ENCODE measurements at places on chromosomes 12 and 14.

DNA sequence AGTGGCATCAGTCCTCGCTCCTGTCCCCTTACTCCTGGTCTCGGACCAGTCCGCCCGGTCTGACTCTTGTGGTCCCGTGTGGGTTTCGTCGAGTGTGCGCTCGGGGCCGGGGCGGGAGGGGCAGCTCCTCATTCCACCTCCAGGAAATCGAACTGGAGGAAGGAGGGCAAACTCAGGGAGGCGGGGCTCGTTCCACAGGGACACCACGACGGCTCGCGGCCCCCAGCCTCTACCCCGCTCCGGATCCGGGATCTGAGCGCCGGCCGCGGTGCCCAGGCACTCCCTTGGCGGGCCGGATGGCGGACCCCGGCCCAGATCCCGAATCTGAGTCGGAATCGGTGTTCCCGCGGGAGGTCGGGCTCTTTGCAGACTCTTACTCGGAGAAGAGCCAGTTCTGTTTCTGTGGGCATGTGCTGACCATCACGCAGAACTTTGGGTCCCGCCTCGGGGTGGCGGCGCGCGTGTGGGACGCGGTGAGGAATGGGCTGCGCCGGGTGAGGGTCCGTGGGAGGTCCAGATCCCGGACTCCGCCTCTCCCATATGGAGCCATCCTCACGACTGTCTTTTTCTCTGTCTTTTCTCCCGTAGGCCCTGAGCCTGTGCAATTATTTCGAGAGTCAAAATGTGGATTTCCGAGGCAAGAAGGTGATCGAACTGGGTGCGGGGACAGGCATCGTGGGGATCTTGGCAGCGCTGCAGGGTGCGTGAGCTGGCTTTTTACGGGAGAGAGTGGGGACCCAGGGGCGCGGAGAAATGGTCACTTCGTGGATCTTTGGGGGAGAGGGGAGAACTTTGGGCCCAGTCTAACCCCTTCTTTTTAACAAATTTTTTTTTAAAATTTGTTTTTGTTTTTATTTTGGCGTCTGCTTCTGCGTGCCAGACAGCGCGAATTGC, at the start of gene EEF1AKMT3:
TSS of gene EEF1AKMT3 (plus strand) at position 186 of the 894 bp plus-strand sequence. CDS start at position 297, 111 bp downstream.
- H3K27ac ChIP-seq = peak within 1 kb of the TSS; percentile 83
- peaks cover 74% of the 10 kb centered on the region for H3K36me3 ChIP-seq
- no peak for DNase-seq

DNA sequence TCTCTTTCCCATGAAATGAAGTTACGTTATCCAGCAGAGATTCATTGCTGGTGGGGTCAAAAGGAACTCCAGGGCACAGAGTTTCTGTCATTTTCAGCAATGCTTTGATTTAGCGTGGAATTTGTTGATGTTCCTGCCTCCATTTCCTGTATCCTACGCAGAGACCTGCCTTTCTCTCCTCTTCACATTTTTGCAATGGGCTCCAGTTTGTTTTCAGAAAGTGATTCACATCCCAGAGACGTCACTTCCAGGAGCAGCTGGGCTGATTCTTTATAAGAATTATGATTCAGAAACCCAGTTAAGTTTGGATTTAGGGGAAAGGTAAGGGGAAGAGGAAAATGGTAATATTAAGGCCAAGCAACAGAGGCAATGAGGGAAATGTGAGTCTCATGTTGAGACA, 11.6 kb downstream of the RNASE10 start:
- H3K36me3 ChIP-seq = no peaks in the 10 kb centered on the region
- no peak overlapping the region for H3K27ac ChIP-seq
- no peaks in the 10 kb centered on the region for H3K4me1 ChIP-seq
- no peak overlapping the region for H3K4me3 ChIP-seq
- DNase-seq = no peak

DNA sequence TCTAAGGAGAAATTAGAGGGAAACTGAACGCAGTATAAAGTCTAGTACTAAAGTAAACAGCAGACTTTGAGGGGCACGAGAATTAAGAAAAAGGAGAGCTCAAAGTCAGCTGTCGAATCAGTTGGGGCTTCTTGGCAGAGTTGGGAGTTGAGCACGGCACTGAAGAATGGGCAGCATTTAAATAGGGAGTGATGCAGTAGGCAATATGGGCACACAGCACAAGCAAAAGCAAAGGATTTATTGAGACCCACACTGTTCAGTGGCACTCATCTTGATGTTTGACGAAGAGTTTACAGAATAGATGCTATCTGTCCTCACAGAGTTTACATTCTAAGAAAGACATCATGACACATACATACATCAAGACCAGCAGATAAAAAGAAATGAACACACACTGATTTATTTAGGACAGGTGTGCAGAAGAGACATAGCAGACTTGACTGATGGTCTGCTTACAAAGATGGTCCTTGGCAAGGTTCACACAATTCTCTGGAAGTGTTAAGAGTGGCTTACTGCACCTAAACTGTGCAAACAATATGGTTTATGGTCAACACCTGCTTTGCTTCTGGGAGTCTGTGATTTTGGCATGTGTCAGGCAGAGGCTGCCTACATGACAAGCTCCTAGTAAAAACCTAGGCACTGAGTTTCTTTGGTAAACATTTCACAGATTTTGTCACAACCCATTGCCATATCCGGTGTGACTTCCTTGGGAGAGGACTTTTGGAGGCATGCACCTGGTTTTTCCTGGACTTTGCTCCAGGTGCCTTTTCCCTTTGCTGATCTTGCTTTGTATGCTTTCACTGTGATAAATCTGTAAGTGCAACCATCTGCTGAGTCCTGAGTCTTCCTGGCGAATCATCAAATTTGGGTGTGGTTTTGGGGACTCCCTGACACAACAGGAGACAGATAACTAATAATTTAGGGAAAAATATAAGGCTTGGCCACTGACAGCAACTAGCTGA, 26.3 kb downstream of the ALKBH1 start:
- no peak overlapping the region for H3K27ac ChIP-seq
- H3K27me3 ChIP-seq = no peaks in the 10 kb centered on the region
- H3K36me3 ChIP-seq = peaks cover 18% of the 10 kb centered on the region
- no peak overlapping the region for H3K4me3 ChIP-seq
- peak; percentile 22 for DNase-seq
- peaks cover 21% of the 10 kb centered on the region for H3K4me1 ChIP-seq

GRCh38 chr12:132604668-132605441, 5.5 kb downstream of the LRCOL1 start:
- H3K36me3 ChIP-seq = no peaks in the 10 kb centered on the region
- no peak overlapping the region for H3K4me3 ChIP-seq
- no peak for DNase-seq
- H3K4me1 ChIP-seq = peaks cover 10% of the 10 kb centered on the region

DNA sequence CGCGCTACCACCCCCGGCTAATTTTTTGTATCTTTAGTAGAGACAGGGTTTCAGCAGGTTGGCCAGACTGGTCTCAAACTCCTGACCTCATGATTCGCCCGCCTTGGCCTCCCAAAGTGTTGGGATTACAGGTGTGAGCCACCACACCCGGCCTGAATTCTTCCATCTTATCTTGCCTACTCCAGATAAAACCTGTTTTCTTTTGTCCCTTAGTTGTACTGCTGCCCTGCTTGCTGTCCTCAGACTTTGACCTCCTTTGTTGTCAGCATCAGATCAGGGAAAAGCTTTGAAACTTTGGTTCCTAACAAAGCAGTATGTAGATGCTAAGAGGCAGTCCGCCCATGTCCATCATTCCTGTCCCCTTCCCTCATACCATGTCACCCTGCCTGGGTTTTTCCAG, 15.9 kb downstream of the COPZ1 start:
- no peak overlapping the region for H3K4me3 ChIP-seq
- no peak for DNase-seq
- peaks cover 49% of the 10 kb centered on the region for H3K36me3 ChIP-seq
- no peak overlapping the region for H3K27ac ChIP-seq
- H3K4me1 ChIP-seq = peaks cover 12% of the 10 kb centered on the region
- H3K27me3 ChIP-seq = no peaks in the 10 kb centered on the region

- H3K36me3 ChIP-seq = peaks cover 22% of the 10 kb centered on the region
- DNase-seq = no peak
- peak overlapping the region; percentile 65 for H3K4me3 ChIP-seq
- peaks cover 13% of the 10 kb centered on the region for H3K4me1 ChIP-seq
- no peaks in the 10 kb centered on the region for H3K27me3 ChIP-seq
These were observed 615 bp upstream of the ASB8 start for GRCh38 chr12:48157889-48158370.

GRCh38 chr12:67732857-67733256, 84.3 kb downstream of the DYRK2 start:
- no peaks in the 10 kb centered on the region for H3K36me3 ChIP-seq
- H3K4me1 ChIP-seq = no peaks in the 10 kb centered on the region
- no peak for DNase-seq
- H3K27me3 ChIP-seq = no peaks in the 10 kb centered on the region
- no peak overlapping the region for H3K27ac ChIP-seq

- no peaks in the 10 kb centered on the region for H3K4me1 ChIP-seq
- no peaks in the 10 kb centered on the region for H3K27me3 ChIP-seq
- H3K4me3 ChIP-seq = no peak overlapping the region
- DNase-seq = no peak
- no peaks in the 10 kb centered on the region for H3K36me3 ChIP-seq
- no peak overlapping the region for H3K27ac ChIP-seq
These were observed 54.6 kb upstream of the STON2 start for GRCh38 chr14:81454572-81455218.

GRCh38 chr12:103128862-103129501, 171.5 kb downstream of the ASCL1 start:
- DNase-seq = no peak
- H3K27me3 ChIP-seq = no peaks in the 10 kb centered on the region
- no peak overlapping the region for H3K27ac ChIP-seq
- H3K4me3 ChIP-seq = no peak overlapping the region
- H3K36me3 ChIP-seq = no peaks in the 10 kb centered on the region

DNA sequence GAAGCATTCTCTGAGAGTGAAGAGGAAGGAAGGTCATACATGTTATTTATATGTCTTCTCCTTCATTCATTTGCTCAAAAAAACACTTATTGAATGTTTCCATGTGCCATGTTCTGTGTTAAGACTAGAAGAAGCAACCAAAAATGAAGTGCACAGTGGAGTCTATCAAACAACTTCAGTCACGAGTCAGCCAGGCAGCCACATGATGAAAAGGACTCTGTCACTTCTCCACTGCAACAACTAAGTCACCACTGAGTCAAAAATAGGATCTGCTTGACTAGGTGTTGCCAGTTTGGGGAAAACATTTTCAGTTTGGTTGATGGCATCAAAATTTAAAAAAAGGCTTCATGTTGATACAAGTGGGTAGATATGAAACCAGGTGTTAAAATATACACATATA, 142.5 kb downstream of the PDE3A start:
- no peaks in the 10 kb centered on the region for H3K36me3 ChIP-seq
- no peak for DNase-seq
- H3K27me3 ChIP-seq = no peaks in the 10 kb centered on the region
- no peak overlapping the region for H3K4me3 ChIP-seq

- no peak overlapping the region for H3K27ac ChIP-seq
- H3K4me1 ChIP-seq = no peaks in the 10 kb centered on the region
These were observed 57.0 kb upstream of the FBRSL1 start for GRCh38 chr12:132432721-132433577.

DNA sequence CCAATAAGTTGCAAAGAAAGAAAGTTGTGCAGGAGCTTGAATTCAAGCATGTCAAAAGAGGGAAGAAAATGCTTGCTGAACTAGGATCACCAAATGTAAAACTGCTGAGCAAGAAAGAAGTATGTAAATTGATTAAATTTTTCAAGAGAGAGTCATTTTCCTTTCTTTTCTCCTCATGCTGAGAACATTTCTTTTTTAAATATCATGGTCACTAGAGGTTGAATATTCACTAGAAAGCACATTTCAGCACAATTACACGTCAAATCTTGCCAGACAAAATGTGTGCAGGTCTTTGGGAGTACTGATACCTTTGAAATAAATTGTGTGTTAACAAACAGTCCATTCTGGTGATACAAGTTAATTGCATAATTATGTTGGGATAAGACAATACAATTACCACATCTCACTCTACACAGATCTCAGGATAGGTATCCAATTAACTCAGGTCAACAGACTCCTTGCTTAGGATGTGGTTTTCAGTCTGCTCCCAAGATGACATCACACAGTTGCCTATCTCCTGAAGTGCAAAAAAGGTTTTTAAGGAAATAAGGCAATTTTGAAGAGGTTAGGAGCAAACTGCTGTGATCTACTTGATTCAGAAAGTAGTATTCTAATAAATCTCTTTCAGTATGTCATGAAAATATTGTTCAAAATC, 862.2 kb downstream of the RPS29 start:
- H3K4me3 ChIP-seq = no peak overlapping the region
- H3K4me1 ChIP-seq = no peaks in the 10 kb centered on the region
- no peak overlapping the region for H3K27ac ChIP-seq
- no peak for DNase-seq
- no peaks in the 10 kb centered on the region for H3K36me3 ChIP-seq

- H3K36me3 ChIP-seq = no peaks in the 10 kb centered on the region
- no peaks in the 10 kb centered on the region for H3K27me3 ChIP-seq
- H3K4me3 ChIP-seq = no peak overlapping the region
- no peaks in the 10 kb centered on the region for H3K4me1 ChIP-seq
These were observed 116.7 kb downstream of the BEGAIN start for GRCh38 chr14:100470523-100470897.

GRCh38 chr14:50407111-50407812, 10.6 kb upstream of the CDKL1 start:
- H3K27ac ChIP-seq = no peak overlapping the region
- no peaks in the 10 kb centered on the region for H3K27me3 ChIP-seq
- DNase-seq = no peak
- H3K4me1 ChIP-seq = peaks cover 14% of the 10 kb centered on the region
- no peaks in the 10 kb centered on the region for H3K36me3 ChIP-seq

- peak; percentile 74 for DNase-seq
- H3K4me3 ChIP-seq = peak overlapping the region; percentile 58
- peaks cover 20% of the 10 kb centered on the region for H3K4me1 ChIP-seq
- no peaks in the 10 kb centered on the region for H3K27me3 ChIP-seq
- no peaks in the 10 kb centered on the region for H3K36me3 ChIP-seq
- H3K27ac ChIP-seq = peak overlapping the region; percentile 88
These were observed 8.4 kb upstream of the SIX1 start for GRCh38 chr14:60657456-60658210.

DNA sequence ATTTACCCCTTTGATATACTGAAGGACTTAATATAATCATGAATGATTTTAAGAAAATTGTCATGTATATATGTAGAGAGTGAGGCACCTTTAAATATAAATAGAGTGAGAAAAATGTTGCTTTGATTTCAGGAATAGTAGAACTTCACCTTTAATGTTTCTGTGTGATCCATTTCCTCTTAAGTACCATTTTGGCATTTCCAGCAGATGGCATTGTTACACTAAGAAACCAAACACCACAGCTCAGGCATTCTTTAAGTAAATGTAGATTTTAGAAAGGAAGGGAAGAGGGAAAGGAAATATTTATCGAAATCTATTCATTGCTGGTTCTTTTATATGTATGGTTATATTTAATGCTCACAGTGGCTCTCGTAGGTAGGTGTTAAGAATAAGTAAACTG, 556.7 kb upstream of the FBXO33 start:
- no peak overlapping the region for H3K4me3 ChIP-seq
- no peaks in the 10 kb centered on the region for H3K4me1 ChIP-seq
- no peaks in the 10 kb centered on the region for H3K27me3 ChIP-seq
- no peak overlapping the region for H3K27ac ChIP-seq

DNA sequence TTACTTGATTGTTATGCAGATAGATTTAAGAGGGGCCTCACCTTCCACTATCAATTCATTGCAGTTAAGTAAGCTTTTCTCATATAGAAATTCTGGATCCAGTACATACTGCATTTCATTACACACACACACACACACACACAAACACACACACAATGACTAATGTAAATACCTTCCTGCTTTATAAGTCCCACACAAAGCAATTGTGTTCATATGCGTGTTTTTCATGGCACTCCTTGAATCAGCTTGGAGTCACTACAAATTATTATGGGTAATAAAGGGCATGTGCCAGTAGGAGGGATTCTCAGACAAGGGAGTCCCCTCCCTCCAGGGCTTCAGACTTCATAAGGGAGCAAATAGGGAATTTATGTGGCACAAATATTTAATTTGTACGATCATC, 4.5 kb downstream of the MIPOL1 start:
- no peaks in the 10 kb centered on the region for H3K4me1 ChIP-seq
- H3K27ac ChIP-seq = no peak overlapping the region
- H3K36me3 ChIP-seq = no peaks in the 10 kb centered on the region
- DNase-seq = no peak
- H3K4me3 ChIP-seq = no peak overlapping the region

Measured in SJSA1 (cell line).